ENCODE measurements at places on chromosomes 6 and 20.
A peak's percentile ranks its signal among the peaks of the same experiment; 100 is the strongest.

GRCh38 chr6:5078121-5078669, 6.9 kb upstream of the PPP1R3G start:
- no peak for DNase-seq

GRCh38 chr20:44780226-44780625, 30.1 kb downstream of the RIMS4 start:
- DNase-seq: peak; percentile 76

DNA sequence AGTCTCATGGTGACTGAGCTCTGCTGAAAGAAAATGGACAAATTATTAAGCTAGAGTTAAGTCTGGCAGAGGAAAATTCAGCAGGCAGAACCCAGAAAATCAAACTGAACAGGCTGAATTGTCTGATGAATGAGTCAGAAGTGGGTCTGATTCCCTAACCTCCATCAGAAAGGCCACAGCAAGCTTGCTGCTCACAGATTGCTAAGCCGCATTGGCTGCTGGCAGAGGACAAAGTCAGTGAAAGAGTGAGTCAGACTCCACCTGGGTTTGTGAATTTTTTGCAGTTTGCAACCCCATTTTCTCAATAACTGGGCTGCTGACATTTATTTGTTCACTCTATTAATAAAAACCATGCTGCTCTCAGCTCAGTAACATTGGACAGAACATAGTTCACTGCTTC, 191.3 kb downstream of the EPM2A start:
- DNase-seq: no peak

GRCh38 chr20:5061213-5061612, 58.5 kb downstream of the PCNA start:
- no peak for DNase-seq

DNA sequence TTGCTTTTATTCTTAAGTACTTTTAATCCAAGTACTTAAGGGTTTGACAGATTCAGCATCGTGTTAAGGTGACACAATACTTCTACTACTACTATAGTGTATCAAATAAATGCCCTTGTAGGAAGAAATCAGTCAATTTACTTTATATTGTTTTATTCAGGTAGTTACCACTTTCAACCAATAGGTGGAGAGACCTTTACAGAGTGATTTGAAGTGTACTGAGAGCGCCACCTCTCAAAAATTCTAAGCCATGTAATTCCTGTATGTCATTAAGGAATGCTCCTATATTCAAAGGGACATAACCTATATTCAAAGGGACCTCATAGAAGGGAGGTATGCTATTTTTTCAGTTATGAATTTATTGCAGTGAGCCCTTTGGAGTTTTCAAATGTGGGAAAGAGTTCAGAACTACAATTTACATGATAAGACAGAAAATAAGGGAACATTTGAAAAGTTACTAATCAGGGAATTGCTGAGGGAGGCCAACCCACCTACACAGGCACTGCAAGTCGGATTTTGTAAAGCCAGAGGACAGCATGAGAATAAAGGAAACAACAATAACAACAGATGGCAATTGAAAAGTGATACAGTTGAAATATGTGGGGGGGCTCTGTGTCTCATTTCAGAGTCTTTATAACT, 955.6 kb downstream of the TBC1D32 start:
- DNase-seq: peak; percentile 14

DNA sequence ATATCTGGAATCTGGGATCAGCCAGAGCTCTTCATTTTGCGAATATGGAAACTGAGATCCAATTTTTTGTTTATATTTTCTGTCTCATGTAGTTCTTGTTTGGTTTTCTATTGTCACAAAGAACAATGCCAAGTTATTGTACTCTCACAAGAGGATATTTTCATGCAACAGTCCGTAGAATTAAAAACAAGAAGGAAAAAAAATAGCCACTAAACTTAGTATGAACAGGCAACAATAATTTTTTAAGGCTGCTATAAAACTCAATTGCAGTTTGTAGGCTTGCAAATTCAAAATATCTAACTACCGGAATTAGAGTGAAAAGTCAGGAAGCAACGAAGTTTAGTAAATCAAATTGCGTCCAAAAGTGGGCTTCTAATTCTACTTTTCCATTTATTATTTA, 1.2 kb downstream of the POPDC3 start:
- DNase-seq: no peak

DNA sequence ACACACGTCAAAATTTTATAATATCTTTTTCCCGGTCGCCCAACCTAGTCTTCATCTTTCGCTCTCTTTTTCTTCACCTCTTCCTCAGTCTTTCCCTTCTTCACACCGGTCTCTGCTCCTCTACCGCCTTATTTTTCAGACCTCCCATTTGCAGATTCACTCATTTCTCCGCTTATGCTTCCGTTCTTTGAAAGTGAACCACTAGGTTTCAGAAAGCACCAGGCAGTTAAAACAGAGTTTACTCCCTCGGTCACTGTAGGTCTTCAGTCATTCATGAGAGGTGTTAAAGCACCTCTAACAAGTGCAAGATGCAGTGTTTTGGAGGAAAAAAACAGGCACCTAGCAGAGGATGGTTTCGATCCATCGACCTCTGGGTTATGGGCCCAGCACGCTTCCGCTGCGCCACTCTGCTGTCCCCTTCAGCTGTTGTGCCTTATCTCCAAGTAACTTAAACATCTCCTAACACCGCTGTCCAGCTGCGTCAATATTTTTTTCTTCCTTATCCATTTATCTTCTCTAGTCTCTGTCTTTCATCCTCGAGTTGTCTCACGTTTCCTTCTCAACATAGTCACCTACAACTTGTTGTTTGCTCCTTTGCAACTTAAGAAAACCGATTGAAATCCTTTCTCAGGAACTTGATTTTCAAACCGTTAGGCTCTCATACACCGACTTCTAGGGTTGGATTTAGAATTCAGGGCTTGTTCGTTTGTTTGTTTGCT, 119.7 kb upstream of the ZNF184 start:
- no peak for DNase-seq

- no peak for DNase-seq
Observed at GRCh38 chr6:6655805-6656251, 67.3 kb downstream of the LY86 start.

GRCh38 chr20:2799688-2800520, 523 bp downstream of the CPXM1 start:
- DNase-seq: no peak

DNA sequence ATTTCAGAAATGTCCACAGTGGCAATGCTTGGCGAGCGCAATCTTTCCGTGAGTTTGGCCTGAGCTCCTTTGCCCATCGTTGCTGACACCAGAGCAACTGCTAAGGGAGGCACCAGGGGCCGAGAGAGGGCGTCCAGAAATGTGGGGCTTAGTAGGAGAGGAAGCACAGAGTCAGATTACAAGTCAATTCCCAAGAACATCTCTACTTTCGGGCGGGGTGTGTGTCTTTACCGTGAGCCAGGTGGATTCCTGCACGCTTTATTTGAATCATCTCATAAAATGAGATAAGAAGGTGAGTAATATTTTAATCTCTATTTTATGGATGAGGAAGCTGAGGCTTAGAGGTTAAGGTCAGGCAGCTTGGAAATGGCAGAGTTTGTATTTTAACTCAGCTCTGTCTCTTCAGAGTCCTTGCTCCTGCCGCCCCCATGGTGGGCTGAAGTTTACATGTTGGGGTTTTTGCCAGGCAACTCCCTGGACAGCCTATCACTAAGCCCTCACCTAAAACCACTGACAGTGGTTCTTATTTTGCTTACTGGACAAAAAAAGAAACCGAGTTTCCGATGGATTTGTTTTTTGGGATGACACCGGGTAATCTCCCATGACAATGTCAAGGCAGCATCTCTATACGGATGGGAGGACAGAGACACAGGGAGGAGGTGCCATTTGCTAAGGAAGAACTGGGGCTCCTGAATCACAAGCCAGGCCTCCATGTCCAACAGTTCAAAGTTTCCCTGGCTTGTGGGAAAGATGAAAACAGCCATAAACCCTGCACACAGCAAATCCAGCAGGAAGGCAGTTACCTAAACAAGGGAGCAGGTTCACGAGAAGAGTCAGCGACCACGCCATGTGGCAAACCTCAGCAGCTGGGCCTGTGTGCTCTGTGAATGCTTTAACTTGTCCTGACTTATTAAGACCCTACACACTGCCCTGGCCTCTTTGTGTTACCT, 112.6 kb upstream of the SLC24A3 start:
- no peak for DNase-seq

DNA sequence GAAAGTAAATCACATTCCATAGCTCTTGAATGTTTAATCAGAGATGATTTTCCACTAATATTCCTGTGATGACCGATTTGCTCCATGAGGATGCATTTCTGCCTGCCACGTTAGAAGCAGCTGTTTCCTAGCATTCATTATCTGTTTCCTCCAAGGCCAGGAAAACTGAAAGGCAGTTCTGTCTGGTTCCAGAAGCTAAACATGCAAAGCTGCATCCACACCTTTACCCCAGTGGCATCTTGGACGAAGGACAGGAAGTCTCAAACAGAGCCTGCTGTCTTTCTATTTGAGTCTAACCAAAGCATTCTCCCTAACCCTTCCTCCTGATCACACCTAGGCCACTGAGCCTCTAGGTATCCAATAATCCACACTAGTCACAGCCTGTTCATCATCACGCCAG, 27.6 kb downstream of the CNKSR3 start:
- no peak for DNase-seq

DNA sequence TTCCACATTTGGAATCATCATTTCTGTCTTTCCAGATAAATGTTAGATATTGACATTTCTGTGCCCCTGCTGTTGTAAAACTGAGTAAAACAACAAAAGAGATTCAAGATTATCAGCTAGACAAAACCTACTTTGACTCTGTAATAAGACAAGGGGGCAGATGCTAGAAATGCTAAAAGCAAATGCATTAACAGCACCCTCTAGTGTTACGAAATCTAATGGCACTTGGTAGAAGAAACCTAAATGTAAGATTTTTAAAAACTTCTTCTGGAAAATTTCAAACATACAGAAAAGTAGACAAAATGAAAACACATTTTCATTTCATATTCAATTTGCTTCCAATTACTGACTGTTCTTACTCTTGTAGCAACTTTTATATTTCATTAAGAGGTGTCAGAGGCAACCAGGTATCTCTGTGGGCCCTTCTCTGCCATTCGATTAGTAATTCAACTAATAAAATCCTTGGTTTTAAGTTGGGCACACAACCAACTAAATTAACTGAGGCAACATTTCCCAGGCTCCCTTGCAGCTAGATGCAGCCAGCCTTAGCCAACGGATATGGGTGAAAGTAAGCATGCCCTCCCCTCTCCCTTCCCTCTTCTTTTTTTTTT, 45.0 kb downstream of the SLC23A2 start:
- DNase-seq: no peak

GRCh38 chr6:20630617-20631548, 96.6 kb downstream of the CDKAL1 start:
- DNase-seq: no peak

GRCh38 chr20:9566977-9567376, 52.6 kb downstream of the LAMP5 start:
- DNase-seq: no peak

GRCh38 chr6:18978337-18979128, 591.4 kb downstream of the RNF144B start:
- peak; percentile 71 for DNase-seq

DNA sequence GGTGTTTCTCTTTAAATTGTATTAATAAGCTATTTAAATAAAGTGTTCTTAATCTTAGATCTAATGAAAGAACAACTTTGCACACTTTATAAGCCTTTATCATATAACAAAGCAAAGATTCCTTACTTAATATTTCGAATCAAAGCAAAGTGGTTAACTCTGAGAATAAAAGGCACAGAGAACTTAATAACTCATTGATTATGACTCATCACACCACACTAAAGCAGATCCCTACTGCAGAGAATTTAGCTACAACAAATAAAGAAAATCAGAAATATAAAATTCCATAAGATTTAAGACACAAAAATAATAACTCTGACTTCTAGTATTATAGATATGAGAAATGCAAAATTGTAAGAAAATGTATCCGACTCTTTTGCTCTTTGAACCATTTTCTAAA, 135.6 kb upstream of the RUNX2 start:
- DNase-seq: no peak

GRCh38 chr6:170198298-170198697, 92.6 kb downstream of the DLL1 start:
- no peak for DNase-seq

DNA sequence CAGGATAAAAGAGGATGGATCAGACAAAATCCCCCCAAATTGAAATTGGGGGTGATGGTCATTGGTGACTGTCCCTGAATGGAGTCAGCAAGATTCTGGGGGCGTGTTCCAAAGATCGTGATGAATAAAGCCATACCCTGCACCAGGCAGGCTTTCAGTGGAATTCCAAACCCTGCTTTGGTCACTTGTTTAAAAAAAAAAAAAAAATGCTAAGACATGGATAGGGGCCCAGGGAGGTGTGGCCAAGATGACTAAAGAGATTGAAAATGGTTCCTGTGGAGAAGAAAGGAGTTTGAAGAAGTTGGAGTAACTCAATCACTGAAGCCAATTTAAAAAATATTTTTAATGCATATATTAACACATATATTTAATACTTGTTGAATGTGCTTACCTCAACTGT, 161.4 kb upstream of the KCNG1 start:
- DNase-seq: no peak

DNA sequence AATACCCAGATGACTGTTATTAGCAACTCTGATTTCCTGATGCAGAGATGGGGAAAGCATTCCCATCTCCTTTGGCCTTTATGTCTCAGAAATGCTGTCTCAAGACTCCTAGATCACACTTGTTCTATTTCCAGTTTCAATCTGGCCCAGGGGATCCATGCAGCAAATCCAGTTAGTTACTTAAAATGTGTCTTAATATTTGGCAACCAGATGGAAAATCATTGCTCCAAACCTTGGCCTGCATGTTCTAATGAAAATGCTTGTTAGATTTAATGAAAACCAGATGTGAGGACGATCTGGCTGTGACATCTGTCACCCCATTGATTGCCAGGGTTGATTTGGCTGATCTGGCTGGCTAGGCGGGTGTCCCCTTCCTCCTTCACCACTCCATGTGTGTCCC, 125.2 kb downstream of the TSHZ2 start:
- no peak for DNase-seq

- no peak for DNase-seq
Observed at GRCh38 chr6:6652932-6653331, 64.4 kb downstream of the LY86 start.

- no peak for DNase-seq
Observed at GRCh38 chr6:159833556-159833955, 33.5 kb downstream of the PNLDC1 start.

DNA sequence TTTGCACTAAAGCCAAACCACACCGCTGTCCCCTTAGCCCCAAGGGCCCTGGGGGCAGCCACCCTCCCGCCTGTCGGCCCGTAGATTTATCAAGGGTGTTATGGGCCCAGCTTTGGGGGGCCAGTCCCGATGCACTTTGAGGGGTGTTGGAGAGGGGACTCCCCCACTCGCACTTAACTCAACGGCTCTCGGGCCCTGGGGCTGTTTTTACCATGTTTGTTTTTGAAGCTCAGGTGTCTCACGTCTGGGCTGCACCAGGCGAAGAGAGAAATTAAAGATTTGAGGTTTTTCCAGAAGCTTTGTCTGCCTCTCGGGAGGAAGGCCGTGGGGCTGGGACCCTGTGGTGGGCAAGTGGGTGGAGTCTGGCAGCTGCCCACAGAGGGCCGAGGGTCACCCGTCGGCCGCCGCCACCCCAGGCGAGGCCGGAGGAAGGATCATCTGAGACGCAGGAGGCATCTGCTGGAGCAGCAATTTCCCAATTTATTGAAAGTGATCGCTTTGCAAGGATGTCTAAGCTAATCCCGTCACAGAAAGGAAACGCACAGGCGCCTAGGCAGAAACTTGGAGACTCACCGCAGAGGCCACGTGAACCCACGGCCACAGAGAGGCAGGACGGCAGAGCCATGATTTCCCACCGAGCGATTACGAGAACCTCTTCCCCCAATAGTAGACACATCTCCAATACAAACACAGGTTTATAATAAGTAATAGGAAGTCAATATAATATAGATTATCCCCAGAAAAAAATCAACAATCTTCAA, 3.8 kb downstream of the SLC2A4RG start:
- no peak for DNase-seq

All from left lung (tissue), 14 donors.